Foreskin keratinocyte (primary cell): ENCODE measurements at places on chromosomes 1 and 21. TPM values are rescaled to one million over a fixed set of nuclear protein-coding genes. Genes with fewer than 3 reads are reported as not detected.

Gene C1orf167
- total RNA-seq: not detected in 2 replicates

Gene C1orf87
- total RNA-seq: not detected in 2 replicates

Gene FCGR2B
- total RNA-seq: not detected in 2 replicates

Gene SLAMF8
- not detected in 2 replicates for total RNA-seq

Gene KRTAP19-1
- total RNA-seq: not detected in 2 replicates

Gene NAV1
- 46.1 and 50.4 TPM in 2 replicates for total RNA-seq

Gene TCP10L
- 0.39 and 0.41 TPM in 2 replicates for total RNA-seq

Gene CFHR4
- not detected in 2 replicates for total RNA-seq

Gene GJA5
- 1.8 and 2.0 TPM in 2 replicates for total RNA-seq

Gene S1PR1
- total RNA-seq: 16.9 and 24.9 TPM in 2 replicates

Gene LEPR
- total RNA-seq: 2.2 and 2.6 TPM in 2 replicates

Gene CENPF
- total RNA-seq: 53.0 and 70.7 TPM in 2 replicates

Gene FCGR1A
- not detected in 2 replicates for total RNA-seq

Gene RAVER2
- 8.4 and 10.5 TPM in 2 replicates for total RNA-seq

Gene VWA5B1
- not detected in 2 replicates for total RNA-seq

Gene ZBTB8A
- 5.7 and 6.9 TPM in 2 replicates for total RNA-seq

Gene TMEM269
- total RNA-seq: not detected in 2 replicates

Gene PBX1
- 2.8 and 3.3 TPM in 2 replicates for total RNA-seq

Gene UQCRHL
- total RNA-seq: 3.2 and 5.3 TPM in 2 replicates

Gene TMEM59
- 120 and 137 TPM in 2 replicates for total RNA-seq

Gene ZBTB7B
- 26.2 and 32.8 TPM in 2 replicates for total RNA-seq

Gene HNRNPCL2
- total RNA-seq: not detected in 2 replicates

Gene P3H1
- 30.4 and 36.1 TPM in 2 replicates for total RNA-seq

Gene FYB2
- not detected in 2 replicates for total RNA-seq

Gene SYCP1
- not detected in 2 replicates for total RNA-seq

Gene RHD
- total RNA-seq: not detected in 2 replicates

Gene FTCD
- total RNA-seq: not detected in 2 replicates

Gene SH3BP5L
- 16.8 and 18.5 TPM in 2 replicates for total RNA-seq

Gene VSIG8
- total RNA-seq: 0.07 and 0.14 TPM in 2 replicates

Gene KRTAP12-2
- total RNA-seq: not detected in 2 replicates

Gene KCNH1
- total RNA-seq: not detected in 2 replicates

Gene FMO5
- total RNA-seq: 0.21 and 0.31 TPM in 2 replicates

Gene C1orf21
- total RNA-seq: 37.7 and 40.3 TPM in 2 replicates

Gene DCST1
- total RNA-seq: not detected in 2 replicates

Gene ANGPTL7
- not detected in 2 replicates for total RNA-seq

Gene HCRTR1
- total RNA-seq: not detected in 2 replicates

Gene NSL1
- total RNA-seq: 30.3 and 31.1 TPM in 2 replicates

Gene LRRC7
- 0.03 and 0.07 TPM in 2 replicates for total RNA-seq

Gene CDA
- 23.6 and 59.1 TPM in 2 replicates for total RNA-seq

Gene MATN1
- total RNA-seq: 0.07 and 0.14 TPM in 2 replicates

Gene GSTM5
- total RNA-seq: not detected in 2 replicates

Gene GPR25
- total RNA-seq: not detected in 2 replicates

Gene HS2ST1
- 14.5 and 15.1 TPM in 2 replicates for total RNA-seq
